ENCODE measurements at places on chromosomes 7 and 10. TPM values are rescaled to one million over a fixed set of nuclear protein-coding genes. Genes with fewer than 3 reads are reported as not detected.

DNA sequence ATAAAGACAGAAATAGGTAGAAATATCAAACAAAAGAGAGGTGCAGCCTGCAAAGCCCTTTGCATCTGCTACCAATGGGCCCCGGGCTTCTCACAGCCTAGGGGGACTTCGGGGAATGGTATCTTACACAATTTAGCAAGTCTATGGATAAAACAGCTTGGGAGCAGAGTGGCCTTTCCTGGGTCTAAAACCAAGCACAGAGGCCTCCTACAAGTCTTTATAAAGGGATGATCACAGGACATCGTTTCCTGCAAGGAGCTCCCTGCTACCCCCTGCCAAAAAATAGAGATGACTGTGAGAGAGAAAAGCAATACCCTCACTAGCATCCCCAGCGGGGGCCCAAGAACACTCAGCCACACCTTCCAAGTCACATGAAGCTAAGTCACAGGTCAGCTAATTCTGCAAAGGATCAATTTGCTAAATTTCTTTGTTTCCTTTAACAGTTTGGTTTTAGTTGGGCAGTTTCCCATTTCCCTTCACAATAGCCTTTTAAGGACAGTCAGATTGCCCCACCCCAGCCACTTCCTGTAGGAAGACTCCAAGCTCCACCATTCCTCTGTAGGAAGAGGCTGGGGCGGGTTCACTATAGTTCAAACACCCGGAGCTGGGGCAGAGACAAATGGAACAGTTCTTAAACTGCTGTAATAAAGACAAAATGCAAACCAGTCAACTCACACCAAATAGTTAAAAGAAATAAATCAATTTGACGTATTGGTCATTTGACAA is 105.5 kb downstream of the SLIT1 start:
- DNase-seq: no peak

GRCh38 chr7:21777921-21778320 is 167.8 kb downstream of the CDCA7L start:
- no peak for DNase-seq

GRCh38 chr10:21715531-21716195 is 181.6 kb downstream of the MLLT10 start:
- DNase-seq: no peak

DNA sequence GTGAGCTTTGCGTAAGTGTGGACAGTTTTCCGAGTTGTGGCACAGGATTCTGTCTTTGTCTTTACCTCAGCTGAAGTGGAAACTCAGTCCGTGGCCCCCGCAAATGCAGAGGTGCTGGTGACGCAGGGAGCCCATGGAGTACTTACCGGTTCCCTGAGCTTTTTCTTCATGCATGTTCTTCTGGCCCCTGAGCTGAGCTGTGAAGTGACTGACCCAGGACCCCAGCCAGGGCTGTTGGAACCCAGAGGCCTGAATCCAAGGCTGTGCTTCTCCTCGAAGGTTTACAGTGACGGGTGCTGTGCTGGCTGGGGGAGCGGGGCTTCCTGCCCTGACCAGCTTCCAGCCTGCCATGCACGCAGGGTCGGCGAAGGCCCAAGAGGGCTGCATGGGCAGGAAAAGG is 223.5 kb downstream of the GLRX3 start:
- no peak for DNase-seq

DNA sequence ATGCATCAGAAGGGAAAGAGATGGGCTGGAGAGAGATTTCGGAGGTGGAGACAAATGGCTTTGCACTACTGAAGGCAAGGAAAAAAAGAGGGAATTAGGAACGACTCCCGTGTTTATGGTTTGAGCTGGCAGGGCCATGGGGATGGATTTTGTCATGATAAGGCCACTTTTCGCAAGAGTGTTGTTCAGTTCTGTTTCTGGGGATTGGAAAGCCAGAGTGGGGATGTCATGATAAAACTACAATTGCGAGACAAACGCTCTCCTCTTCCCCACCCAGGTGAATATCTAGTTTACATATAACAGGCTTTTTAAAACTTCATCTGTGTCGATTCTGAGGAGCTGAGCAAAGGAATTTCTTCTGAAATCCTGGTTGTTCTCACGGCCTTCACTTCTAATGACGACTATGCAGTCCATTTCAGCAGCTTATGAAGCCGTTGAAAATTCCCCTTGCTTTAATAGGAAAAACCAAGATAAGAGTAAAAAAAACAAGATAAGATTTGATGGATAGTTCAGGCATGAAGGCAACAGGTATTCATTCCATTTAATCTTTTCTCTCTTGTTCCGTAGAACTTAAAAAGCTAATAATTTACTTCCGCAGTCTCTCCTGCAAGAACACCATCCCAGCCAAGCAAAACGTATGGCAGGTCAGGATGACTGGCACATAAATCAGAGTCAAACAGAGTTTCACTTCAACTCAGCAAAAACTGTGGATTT is 245.6 kb upstream of the PITRM1 start:
- DNase-seq: no peak

DNA sequence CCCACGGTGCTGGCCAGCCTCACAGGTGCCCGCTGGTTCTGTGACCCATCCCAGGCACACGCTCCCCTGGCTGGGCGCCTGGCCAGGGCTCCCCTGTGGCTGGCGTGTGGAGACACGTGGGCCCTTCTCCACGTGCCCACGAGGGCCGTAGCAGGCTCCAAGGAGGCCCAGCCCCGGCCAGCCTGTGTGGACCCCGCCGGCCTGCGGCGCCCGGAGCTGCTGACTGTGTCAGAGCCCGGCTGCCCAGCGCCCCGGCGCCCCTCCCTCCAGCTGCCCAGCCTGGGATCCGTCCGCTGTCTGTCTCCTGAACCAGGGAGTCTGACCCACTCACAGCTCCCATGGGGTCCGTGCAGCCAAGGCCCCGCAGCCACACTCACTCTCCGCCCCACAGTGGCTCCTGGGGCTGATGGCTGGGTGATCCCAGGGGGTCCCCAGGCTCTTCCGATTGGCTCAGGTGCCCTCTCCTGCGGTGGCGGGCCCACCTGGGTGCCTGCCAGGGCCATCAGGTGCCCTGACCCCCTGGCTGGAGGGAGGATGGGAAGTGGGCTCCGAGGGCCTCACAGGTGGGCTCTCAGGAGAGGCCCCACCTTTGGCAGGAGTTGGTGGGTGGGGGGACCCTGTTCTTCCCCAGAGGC is 9.6 kb downstream of the TMEM184A start:
- DNase-seq: no peak

DNA sequence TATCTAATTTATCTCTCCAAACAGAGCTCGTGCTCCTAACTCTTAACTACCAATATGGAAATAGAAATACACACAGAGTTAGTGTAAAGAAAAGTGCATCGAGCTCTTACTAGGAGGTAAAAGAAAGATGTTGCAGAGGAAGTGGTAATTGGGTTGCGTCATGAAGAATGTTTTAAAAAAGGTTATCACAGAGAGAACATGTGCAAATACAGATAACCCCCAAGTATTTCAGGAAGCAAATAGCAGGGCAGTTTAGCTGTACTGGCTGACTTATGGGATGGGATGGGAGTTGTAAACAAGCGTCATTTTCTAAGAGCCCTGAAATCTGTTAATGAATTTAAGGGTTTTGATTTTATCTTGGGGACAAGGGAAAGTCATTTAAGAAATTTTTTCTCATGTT is 153.9 kb downstream of the AGMO start:
- DNase-seq: no peak

SPDYE2 gene
- total RNA-seq: not detected

KLF14 gene
- total RNA-seq: not detected

CALML5 gene
- not detected for total RNA-seq

All from lung microvascular endothelial cell (primary cell).